ENCODE measurements at places on chromosomes 7 and 10. TPM values are rescaled to one million over a fixed set of nuclear protein-coding genes. Genes with fewer than 3 reads are reported as not detected.

AMZ1 gene
- 0.28 TPM for total RNA-seq

ELAPOR2 gene
- 3.1 TPM for total RNA-seq

CISD1 gene
- total RNA-seq: 23.9 TPM

CXCL12 gene
- 135 TPM for total RNA-seq

RBP3 gene
- under 0.01 TPM for total RNA-seq

C7orf57 gene
- total RNA-seq: not detected

AGBL3 gene
- 1.4 TPM for total RNA-seq

ADARB2 gene
- not detected for total RNA-seq

BET1 gene
- 35.7 TPM for total RNA-seq

HACD1 gene
- 24.7 TPM for total RNA-seq

GPER1 gene
- total RNA-seq: 1.00 TPM

CHST15 gene
- 1.4 TPM for total RNA-seq

UFSP1 gene
- 4.1 TPM for total RNA-seq

SPACDR gene
- 0.14 TPM for total RNA-seq

ZP3 gene
- total RNA-seq: 2.1 TPM

ENO4 gene
- 0.43 TPM for total RNA-seq

TMEM243 gene
- total RNA-seq: 26.9 TPM

DOCK4 gene
- 6.8 TPM for total RNA-seq

GPR146 gene
- 1.00 TPM for total RNA-seq

GPR15LG gene
- total RNA-seq: not detected

CLEC5A gene
- not detected for total RNA-seq

PAPOLB gene
- total RNA-seq: 0.14 TPM

ZPBP gene
- not detected for total RNA-seq

GIMAP6 gene
- total RNA-seq: 0.14 TPM

ASZ1 gene
- not detected for total RNA-seq

PTPRN2 gene
- total RNA-seq: 0.71 TPM

CPXM2 gene
- 29.0 TPM for total RNA-seq

AGMO gene
- 0.18 TPM for total RNA-seq

FEZF1 gene
- total RNA-seq: not detected

UBTD1 gene
- total RNA-seq: 16.4 TPM

TRIL gene
- 1.3 TPM for total RNA-seq

GBX1 gene
- not detected for total RNA-seq

ANXA8L1 gene
- total RNA-seq: not detected

EBF3 gene
- total RNA-seq: 3.7 TPM

TACC2 gene
- 2.7 TPM for total RNA-seq

PLAC9 gene
- 12.3 TPM for total RNA-seq

NOS3 gene
- total RNA-seq: 1.3 TPM

EXOSC1 gene
- total RNA-seq: 35.3 TPM
